ENCODE measurements at places on chromosomes 7 and 10.

DNA sequence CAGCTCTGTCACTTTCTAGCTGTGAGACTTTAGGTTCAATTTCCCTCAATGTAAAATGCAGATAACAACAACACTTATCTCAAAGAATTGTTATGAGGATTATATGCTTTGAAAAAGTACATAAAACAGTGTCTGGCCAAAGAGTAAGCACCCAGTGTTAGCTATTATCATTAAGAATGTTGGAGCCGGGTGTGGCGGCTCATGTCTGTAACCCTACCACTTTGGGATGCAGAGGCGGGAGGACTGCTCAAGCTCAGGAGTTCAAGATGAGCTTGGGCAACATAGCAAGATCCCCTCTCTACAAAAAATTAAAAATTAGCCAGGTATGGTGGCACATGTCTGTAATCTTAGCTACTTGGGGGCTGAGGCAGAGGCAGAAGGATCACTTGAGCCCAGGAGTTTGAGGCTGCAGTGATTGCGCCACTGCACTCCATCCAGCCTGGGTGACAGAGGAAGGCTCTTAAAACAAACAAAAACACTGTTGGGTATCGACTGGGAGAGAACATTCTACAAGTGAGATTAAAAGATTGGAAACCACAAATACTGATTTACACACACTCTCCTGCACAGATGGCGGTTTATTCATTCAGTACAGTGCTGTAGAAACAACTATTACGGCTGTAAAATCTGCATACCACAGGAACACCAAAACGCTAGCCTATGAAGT, 107.3 kb downstream of the PROSER2 start:
- DNase-seq, result no peak

DNA sequence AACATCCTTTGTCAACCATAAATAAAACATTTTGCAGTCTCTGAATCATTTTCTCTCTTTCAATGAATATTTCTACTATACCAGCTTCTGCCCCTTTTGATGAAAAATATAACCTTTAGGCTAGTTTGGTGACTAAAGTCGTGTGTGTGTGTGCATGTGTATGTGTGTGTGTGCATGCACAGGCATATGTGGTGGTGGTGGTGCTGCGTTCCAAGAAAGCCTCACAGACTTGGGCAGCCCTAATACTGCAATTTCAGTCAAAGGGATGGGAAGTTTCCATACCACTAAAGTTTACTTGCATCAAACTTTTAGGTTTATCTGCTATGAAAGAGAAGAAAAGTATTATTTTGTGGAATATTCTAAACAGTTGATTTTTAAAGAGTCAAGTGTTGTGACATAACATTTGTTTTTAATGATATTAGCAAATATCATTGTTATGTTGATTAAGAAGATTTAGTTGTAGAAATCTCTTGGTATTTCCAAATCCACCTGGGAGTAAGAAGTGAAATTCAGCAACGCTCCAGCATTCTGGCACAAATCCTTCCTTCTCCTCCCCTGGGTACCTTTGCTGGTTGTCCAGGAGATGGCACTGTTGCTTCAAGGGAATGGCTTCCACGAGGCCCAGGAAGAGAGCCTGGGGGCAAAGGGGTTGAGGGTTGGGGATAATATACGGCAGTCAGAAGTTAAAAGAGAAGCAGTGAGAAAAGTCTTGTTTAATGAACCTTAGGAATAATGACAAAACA, 41.5 kb downstream of the ASB4 start:
- no peak for DNase-seq

DNA sequence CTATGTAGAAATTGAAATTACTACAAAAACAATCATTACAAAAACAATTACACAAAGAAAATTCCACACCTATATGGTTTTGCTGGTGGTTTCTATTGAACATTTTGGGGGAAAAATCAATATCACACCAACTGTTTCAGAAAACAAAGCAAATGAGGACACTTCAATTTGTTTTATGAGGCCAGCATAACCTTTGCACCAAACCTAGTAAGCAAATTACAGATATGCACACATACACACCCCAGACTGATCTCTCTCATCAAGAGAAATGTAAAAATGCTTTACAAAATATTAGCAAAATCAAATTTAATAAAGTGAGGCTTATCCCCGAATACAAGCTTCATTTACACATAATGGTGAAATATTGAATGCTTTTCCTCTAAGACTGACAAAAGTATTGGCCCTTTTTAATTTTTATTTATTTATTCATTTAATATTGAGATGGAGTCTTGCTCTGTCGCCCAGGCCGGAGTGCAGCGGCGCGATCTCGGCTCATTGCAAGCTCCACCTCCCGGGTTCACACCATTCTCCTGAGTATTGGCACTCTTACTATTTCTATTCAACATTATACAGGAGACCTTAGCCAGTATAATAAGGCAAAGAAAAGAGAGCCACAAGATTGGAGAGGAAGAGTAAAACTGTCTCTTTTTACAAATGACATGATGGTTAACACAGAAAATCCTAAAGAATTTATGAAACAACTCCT, 13.6 kb upstream of the ANK3 start:
- DNase-seq, result no peak

DNA sequence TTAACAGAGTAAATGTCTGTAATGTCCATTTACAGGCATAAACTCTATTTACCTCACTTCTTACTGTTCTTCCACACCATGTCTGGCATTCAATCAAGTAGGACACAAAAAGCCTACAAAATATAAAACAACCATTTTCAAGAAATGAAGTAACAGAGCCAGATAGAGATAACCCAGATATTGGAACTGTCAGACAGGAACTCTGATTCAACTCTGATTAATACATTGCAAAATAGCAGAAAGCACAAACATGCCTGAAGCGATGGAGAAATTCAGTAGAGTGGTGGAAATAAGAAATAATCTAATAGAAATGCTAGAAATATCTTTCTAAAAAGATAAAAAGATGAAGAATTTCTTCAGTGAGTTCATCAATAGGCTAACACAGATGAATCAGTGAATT, 964.4 kb downstream of the PCDH15 start:
- no peak for DNase-seq

DNA sequence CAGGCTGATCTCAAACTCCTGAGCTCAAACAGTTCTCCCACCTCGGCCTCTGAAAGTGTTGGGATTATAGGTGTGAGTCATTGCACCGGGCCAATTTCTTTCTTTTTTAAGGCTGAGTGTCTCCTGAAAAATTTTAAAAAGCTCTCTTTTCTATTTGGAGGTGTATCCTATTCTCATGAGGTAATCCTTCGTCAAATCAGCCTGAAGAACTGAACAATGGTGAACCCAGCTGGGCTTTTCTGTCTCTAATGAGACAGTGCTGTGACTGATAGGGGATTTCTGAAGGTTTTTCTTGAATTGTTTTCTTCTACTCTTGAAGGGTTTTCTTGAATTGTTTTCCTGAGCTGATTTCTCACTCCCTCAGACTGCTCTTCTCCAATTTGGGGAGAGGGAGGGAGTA, 30.9 kb upstream of the CALU start:
- DNase-seq, result no peak

GRCh38 chr10:104835422-104835821, 194.3 kb downstream of the SORCS3 start:
- no peak for DNase-seq

DNA sequence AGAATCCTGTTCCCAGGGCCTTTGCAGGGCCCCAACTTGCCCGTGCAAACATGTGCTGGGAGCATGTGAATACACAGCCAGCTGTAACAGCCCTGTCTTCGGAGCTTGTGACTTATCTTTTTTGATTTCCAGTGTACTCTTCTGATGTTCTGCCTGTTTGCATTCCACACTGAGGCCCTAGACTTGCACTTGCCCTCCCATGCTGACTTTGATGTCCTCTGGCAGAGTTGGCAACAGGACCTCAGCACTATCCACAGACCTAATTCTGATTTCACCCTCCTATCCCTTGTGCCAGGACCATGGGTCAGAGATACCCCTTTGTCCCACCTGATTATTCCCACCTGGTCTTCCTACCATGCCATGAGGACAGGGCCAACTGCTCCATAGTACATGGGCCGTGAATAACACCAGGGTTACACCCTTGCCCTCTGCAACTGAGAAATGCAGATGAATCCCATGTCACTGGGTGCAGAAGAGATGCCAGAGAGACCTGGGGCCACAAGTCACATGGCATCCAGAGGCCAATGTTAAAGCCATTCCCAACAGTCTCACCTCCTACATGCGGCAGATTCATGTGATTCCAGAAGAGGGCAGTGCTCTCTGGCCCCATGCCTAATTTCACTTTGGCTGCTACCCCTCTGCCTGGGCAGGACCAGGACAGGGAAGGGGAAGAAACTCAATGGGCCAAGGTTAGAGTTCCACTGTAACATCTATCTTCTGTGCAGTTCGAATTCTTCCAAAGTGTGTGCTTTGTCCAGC, 43.0 kb downstream of the SCRN1 start:
- DNase-seq, result no peak

DNA sequence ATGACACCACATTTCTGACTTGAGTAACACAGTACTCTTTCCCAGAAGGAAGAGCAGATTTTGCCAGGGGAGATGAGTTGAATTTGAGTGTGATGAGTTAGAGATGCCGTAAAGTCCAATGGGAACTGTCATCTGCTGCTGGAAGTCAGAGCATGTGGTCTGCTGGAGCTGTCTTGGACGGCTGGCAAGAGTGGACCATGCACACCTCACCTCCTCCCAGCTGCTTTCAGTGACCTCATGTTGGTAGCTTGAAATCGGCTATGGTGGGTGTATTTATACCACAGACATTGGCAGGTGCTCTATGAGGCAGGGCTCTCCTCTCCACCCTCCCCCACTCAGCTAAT, 82.3 kb downstream of the COL13A1 start:
- DNase-seq, result no peak

Measured in esophagus squamous epithelium (tissue), 5 donors.